Germinal center (tissue), 1 donor: ENCODE measurements at places on chromosomes 4 and X.
A peak's percentile ranks its signal among the peaks of the same experiment; 100 is the strongest.

GRCh38 chrX:19698122-19698521 lies 182.8 kb upstream of the MAP3K15 start:
- DNase-seq: no peak

- no peak for DNase-seq
These were observed 2060.4 kb downstream of the ARAP2 start for GRCh38 chr4:34183926-34184325.

DNA sequence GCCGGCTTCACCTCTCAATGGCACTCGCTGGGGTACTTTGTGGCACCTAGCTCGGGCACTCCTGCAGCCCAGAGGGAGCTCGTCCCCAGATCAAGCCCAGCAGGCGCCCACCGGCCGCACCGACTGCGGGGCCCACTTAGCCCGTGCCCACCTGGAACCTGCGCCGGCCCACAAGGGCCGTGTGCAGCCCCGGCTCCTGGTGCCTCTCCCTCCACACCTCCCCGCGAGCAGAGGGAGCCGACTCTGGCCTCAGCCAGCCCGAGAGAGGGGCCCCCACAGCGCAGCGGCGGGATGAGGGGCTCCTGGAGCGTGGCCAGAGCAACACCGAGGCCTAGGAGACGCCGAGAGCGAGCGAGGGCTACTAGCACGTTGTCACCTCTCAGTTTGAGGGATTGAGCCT lies 82.1 kb upstream of the SHISA3 start:
- DNase-seq: no peak

GRCh38 chr4:2250357-2251072 lies 8.6 kb upstream of the HAUS3 start:
- DNase-seq: no peak

GRCh38 chr4:167232805-167233684 lies 1.2 kb downstream of the SPOCK3 start:
- DNase-seq: no peak

DNA sequence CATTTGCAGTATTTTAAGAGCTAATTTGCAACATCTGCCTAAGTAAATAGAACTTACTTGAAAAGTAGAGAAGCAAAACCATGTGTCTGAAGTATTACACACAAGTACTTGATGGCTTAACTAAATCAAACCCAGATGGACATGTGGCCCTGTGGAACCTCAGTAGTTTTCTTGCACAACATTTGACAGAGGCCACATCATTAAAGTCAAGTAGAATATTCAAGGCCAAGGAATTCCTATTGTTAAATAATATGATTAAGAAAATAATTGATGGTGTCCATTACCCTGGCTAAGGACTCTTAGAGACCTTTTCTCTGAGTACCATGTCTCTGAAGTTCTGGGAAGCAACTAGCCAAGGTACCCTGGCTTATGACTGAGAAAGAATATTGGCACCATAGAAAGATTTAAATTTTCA lies 135.4 kb upstream of the OTUD4 start:
- DNase-seq: no peak

DNA sequence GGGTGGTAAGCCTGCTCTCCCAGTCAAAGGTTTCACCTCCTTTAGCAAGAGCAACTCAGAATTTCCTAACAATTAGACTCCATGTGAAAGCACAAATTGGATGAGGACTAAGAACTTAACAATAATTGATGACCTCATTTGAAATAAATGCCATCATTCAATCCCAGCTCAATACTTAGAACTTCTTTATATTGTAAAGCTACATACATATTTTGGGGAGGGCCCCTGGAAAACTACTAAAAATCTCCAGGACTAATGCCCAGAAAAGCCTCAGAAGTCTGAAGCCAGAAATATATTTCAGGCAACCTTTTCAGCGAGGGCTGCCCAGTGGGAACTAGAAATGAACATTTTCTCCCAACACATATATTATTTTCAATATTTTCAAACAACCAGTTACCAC lies 38.1 kb downstream of the AMOT start:
- no peak for DNase-seq

- peak; percentile 20 for DNase-seq
These were observed 118.2 kb downstream of the NAF1 start for GRCh38 chr4:163048447-163048846.

DNA sequence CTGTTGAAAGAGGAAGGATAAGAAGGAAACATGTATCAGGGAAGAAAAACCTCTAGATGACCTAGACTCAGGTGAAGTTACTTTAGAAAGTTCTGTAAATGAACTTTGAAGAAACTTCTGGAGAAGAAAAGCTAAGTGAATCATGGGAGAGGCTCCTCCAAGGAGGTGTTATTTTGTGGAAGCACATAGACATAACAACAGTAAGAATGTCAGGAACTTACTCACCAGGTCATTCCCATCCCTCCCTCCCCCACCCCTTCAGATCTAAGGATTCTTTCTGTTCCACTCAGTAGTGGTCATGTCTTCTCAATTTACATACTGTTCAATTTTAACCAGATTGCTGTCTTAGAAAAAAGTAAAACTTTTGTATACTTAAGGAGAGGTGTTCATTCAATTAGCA lies 310.5 kb upstream of the DDX53 start:
- no peak for DNase-seq

GRCh38 chr4:180823108-180823507 lies 1420.1 kb upstream of the TENM3 start:
- DNase-seq: no peak

- DNase-seq: no peak
These were observed 188.2 kb upstream of the ATP6AP2 start for GRCh38 chrX:40392599-40392998.
